ENCODE measurements at places on chromosomes 7 and 10. TPM values are rescaled to one million over a fixed set of nuclear protein-coding genes. Genes with fewer than 3 reads are reported as not detected.

Gene THSD7A
- total RNA-seq: 46.4 TPM

Gene ZNF789
- 32.5 TPM for total RNA-seq

Gene SFRP4
- 116 TPM for total RNA-seq

Gene SP8
- not detected for total RNA-seq

Gene TFR2
- total RNA-seq: 6.2 TPM

Gene RSBN1L
- 69.3 TPM for total RNA-seq

Gene C10orf143
- 0.71 TPM for total RNA-seq

Gene CTAGE8
- 1.0 TPM for total RNA-seq

Gene RAMP3
- total RNA-seq: 18.1 TPM

Gene TMEM225B
- not detected for total RNA-seq

Gene ASAH2
- 1.5 TPM for total RNA-seq

Measured in camera-type eye (tissue), 1 donor.